ENCODE measurements at places on chromosomes 13 and 19.

DNA sequence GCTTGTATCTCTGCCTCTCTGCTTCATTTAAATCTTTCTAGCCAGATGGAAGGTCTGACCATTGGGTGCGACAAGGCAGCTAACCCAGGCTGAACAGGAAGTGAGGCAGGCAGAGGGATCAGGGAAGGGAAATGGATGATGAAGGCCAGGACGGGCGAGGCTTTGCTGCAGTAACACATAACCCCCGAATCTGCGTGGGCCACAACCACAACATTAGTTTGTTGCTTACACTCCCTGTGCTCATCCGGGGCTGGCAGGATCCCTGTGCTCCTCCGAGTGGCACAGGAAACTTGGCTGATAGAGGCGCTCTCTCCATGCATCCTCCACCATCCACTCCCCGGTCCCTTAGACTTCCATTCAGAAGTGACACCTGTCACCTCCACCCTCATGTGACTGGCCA lies 1.1 kb upstream of the FLT3LG start:
- DNase-seq: no peak

DNA sequence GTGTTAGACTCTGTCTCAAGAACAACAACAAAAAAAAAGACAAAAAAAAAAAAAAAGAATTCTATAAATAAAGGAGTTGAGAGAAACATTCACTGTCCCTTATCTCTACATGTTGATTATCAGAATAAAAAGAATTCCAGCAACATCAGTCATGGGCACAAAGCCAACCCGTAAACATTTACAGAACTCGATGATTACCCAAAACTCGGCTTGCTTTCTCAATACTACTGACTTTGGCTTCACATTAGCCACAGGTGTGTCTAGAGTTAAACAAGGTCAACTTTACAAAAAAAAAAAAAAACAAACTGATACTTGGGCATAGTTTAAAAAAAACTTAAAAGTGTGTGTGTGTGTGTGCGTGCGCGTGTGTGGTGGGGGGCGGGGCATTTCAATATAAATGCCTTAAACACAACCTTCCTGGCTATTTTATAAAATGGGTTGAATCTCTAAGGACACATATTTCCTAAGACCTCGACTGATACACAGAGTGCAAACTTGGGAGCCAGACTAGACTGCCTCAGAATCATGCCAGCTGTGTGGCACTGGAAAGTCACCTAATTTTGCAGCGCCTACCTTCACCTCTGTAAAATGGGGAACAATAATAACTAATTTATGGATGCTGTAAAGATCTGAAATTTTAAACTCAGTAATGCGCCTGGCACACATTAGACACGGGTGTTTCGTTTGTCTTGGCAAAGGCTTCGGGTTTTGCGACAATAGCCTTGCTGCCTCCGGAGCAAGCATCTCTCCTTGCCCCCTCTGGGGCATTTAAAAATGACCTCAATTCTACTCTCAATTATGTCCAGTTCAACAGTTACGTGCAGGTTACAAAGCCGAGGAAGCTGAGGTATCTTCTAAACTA lies 922 bp downstream of the EBPL start:
- peak; percentile 31 for DNase-seq

GRCh38 chr19:46210669-46211068 lies 18.9 kb upstream of the IGFL1 start:
- no peak for DNase-seq

GRCh38 chr13:43676320-43676719 lies 110.5 kb downstream of the ENOX1 start:
- no peak for DNase-seq

GRCh38 chr13:75325711-75326110 lies 156.3 kb downstream of the TBC1D4 start:
- no peak for DNase-seq

GRCh38 chr19:51698296-51698695 lies 5.2 kb downstream of the SPACA6 start:
- DNase-seq: peak; percentile 42

- peak; percentile 89 for DNase-seq
Observed at GRCh38 chr19:55368701-55369563, 1.3 kb downstream of the IL11 start.

DNA sequence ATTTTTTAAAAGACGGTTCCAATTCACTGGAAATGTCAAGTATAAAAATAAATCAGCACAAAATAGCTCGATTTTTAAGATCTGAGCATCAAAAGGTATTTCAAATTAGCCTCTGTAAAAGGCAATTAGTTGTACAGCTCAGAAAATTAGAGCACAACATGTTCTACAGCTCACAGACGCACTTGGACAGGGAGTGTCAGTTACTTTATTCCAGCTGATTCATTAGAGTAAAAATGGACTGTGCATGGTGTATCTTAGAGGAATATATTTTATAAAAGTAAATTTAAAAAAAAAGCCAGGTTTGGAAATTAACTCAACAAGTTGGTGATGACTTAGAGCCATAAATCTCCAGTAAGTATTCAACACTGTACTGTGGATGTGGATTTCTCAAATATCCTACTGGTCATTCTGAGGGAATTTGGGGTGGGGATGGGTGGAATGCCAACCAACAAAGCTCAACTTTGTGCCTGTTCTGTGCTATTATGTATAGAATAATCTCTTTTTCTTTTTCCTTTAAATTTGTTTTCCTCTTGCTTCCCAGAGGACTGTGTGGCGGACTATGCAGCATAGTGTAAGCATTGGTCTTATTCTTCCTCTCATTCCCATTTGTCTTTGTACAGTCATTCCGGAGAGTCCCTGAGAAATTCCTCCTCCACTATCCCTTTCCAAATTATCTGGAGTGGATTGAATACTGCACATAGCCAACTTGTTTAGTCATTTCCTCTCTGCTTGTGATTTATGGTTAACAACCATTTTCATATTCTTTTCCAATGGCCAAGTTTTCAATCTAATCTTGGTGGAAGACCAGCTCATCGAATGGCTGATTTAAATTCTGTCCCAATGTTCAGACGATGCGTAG lies 169.3 kb downstream of the DCT start:
- DNase-seq: peak; percentile 53

GRCh38 chr13:76189882-76190519 lies 553.9 kb downstream of the LMO7 start:
- no peak for DNase-seq

DNA sequence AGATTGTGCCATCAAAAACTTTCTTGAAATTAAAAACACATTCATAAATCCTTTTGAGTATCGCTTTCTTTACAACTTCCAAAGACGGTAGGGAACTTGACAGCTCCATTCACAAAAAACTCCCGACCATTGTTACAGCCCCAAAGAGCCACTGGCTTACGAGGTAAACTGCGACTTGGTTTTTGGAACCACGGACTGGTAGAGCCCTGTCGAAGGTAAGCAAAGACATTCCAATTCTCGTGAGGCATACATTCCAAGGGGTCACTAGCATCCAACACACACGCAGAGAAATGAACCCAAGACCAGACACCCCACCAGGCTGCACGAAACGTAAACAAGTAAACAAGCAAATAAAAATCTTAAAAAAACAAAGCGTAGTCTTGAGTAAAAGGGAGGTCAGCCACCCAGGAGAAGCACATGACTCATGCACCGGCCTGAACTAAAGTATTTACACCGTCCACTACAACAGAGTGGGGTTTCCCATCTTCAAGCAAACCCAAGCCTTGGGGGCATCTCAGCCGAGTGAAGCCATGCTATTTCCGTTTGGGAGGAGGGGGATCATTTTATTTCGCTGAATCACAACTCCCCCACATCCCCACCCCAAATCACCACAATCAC lies 1.4 kb downstream of the BRD4 start:
- peak; percentile 88 for DNase-seq

DNA sequence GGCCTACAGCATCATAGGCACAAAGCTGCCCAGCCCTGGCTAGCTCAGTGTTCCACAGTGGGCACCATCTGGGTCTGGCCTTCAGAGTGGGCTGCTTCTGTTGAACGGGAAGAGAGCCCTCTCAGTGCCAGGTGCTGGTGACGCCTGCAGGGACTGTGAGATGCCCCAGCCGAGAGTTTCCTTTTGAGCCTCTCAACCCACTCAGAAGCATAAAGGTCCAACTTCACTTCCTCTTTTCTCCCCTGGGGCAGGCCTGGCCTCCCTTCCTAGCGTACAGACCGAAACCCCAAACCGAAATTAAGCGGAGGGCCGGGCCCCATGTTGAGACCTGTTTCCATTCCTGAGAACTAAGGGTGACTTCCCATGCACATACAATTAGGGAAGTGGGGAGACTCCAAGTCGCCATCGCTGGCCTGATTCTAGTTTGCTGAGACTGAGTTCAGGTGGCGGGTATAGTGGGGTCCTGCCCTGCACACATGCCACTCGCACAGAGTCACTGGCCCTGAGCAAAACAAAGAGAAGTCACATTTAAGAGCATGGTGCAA lies 6.9 kb downstream of the RAB8A start:
- DNase-seq: no peak

All from H54 (cell line).